ENCODE measurements at places on chromosomes 1 and 21.

DNA sequence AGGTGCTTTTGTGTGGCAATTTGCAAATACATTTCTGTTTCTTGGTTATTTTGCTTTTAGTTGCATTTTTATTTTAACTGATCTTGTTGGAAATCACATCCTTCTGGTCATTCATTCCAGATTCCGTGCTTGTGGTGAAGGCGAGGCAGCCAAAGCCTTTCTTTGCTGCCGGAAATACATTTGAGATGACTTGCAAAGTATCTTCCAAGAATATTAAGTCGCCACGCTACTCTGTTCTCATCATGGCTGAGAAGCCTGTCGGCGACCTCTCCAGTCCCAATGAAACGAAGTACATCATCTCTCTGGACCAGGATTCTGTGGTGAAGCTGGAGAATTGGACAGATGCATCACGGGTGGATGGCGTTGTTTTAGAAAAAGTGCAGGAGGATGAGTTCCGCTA is 34.8 kb upstream of the CD101 start:
- DNase-seq = no peak

- peak; percentile 75 for DNase-seq
Measured at GRCh38 chr21:43611598-43612369, 47.5 kb downstream of the HSF2BP start.

DNA sequence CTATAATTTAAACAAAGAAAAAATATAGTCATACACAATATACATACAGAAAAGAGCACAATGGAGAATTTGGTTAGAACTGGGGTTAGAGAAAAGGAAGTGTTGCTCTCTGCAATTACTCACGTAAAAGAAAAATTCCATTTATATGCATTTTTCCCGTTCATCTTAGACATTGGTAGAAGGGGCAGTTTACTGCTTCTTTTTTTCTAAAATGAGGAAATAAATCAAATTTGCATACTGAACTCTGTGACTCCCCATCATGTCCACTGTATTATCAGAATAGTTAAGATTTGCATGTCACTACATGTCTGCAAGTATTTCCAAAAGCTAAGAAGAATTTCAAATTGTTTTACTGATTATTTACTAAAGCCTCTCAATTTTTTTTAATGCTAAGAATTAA is 44.1 kb upstream of the C1orf105 start:
- DNase-seq = no peak

DNA sequence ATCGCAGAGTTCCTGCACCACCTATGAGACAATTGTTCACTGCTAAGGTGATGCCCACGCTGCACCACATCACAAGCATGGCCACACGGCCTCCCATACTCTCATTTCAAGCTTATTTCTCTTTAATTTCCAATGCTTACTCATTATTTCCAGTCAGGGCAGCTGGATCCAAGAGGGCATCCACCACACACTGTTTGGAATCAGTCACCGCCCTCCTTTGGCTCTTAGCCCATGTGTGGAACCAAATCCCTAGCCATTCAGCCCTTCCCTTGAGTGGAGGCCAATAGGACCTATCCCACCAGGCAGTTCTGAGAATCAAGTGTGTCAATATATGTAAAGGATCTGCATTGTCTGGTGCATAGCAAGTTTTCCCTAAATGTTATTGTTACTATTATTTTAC is 26.3 kb upstream of the PALMD start:
- no peak for DNase-seq

DNA sequence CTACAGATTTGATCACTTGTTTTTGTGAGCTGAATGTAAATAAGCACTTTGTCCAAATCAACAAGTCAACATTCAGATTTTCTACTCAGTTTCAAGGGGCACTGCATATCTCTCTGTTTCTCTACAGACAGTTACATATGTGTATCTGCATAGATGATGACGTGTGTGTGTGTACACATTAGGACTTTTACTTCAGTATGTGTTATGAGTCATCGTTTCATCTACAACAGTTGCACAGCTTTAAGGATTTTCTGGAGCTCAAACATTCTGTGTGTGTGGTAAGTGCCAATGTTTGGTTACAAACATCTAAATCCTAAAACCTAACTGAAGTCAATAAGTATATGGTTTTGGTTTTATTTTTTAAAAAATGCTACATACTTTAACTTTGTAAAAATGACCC is 494.5 kb upstream of the PBX1 start:
- no peak for DNase-seq

- no peak for DNase-seq
Measured at GRCh38 chr1:54442185-54442584, 36.0 kb upstream of the SSBP3 start.

DNA sequence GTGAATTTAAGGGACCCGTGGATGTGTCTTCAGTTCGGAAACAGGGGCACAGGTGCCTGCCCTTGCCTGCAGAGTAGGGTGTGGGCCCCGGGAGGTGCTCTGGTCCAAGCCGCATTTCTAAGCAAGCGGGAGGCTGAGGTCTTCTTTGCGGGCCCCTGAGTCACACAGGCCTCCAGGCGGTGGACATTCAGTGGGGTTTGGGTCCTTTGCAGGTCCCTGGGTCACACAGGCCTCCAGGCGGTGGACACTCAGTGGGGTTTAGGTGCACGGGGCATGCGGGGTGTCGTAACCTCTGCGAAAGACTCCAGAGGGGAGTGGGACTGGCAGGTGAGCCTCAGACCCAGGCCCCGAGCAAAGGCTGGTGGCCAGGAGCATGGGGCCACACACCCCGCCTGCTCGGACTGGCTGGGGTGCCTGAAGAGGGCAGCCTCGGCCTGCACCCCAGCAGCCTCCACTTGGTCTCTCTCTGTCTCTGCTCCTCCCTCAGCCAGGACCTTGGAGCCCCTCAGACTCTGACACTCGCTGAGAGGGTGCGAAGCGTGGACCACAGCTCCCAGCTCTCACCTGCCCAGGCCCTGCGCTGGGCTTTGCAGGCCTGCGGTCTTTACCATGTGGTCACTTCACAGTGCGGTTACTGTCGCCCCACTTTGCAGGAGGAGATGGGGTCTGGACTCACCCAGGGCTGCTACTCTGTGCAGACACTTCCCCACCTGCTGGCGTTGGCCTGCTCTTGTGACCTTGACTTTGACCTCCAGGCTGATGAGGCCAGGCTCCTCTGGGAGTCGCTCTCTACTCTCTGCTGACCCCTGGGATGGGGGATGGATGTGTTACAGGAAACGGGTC is 6.0 kb upstream of the AGPAT3 start:
- no peak for DNase-seq

DNA sequence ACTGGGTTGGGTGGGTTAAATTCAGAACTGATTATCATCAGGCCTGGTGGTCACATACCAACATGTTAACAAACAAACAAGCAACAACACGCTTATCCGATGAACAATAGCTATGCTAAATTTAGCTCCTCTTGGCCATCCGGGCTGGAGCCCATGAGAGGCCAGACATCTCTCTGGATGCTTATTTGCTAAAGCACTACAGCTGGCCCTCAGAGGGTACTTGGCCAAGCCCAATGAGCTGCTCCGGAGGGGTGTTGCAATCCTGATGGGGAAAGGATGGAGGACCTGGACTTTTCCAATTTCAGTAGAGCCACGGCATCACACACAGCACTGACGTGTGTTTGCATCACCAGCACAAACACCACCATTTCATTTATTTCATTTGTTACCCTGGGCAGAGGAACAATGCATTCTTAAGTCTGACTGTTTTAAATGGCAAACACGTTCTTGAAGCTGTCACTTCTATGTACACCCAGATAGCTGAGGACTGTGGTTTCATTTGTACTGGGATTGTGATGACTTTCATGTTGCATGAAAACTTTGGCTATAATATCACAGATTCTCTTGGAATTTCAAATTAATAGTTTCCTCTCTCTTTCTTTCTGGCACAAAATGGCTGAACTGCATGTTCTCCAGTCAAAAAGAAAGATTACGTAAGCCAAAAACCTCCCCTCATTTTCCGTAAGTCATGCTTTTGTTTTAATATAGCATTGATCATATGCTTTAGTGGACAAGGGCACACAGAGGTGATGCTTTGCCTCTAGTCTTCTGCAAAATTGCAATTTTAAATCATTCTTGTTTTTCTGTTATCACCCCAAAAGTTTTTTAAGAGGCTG is 359.8 kb upstream of the KAZN start:
- no peak for DNase-seq

- DNase-seq = no peak
Measured at GRCh38 chr1:61175976-61176375, 93.6 kb downstream of the NFIA start.

DNA sequence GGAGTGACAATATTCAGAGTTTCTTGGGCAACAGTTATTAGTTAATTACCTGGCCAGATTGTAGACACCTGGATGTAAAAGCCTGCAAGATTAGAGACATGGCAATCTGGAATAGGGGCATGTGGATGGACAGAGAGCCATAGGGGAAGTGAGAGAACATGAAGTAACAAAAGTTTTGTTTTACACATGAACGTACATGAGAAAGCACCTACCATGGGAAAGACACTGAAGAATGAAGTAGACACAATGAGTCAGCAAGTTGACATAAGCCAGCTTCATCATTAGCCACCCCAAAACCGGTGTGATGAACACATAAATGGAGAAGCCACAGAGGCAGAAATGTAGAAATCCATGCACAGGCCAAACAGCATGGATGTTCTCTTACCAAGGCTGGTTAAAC is 462.1 kb upstream of the C1orf87 start:
- DNase-seq = no peak

DNA sequence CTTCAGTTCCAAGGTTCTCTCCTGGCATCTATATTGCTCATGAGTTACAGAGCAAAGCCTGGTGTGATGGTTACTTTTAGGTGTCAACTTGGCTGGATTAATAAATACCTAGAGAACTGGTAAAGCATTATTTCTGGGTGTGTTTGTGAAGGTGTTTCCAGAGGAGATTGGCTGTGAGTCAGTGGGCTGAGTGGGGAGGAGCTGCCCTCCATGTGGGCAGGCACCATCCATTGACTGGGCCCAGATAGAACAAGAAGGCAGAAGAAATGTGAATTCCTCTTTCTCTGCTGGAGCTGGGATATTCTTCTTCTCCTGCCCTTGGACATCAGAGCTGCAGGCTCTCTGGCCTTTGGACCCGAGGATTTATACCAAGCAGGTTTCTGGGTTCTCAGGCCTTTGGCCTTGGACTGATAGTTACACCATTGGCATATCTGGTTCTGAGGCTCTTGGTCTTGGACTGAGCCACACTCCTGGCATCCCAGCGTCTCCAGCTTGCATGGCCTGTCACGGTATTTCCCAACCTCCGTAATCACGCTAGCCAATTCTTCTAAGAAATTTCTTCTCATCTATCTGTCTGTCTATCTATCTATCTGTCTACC is 44.5 kb downstream of the B3GALT5 start:
- no peak for DNase-seq

GRCh38 chr1:218742467-218743262 is 397.5 kb downstream of the TGFB2 start:
- DNase-seq = no peak

GRCh38 chr1:93758842-93759515 is 77.3 kb upstream of the BCAR3 start:
- DNase-seq = peak; percentile 68

GRCh38 chr1:1129381-1129821 is 13.5 kb upstream of the C1orf159 start:
- DNase-seq = no peak

- no peak for DNase-seq
Measured at GRCh38 chr1:174584071-174584470, 136.3 kb downstream of the GPR52 start.

DNA sequence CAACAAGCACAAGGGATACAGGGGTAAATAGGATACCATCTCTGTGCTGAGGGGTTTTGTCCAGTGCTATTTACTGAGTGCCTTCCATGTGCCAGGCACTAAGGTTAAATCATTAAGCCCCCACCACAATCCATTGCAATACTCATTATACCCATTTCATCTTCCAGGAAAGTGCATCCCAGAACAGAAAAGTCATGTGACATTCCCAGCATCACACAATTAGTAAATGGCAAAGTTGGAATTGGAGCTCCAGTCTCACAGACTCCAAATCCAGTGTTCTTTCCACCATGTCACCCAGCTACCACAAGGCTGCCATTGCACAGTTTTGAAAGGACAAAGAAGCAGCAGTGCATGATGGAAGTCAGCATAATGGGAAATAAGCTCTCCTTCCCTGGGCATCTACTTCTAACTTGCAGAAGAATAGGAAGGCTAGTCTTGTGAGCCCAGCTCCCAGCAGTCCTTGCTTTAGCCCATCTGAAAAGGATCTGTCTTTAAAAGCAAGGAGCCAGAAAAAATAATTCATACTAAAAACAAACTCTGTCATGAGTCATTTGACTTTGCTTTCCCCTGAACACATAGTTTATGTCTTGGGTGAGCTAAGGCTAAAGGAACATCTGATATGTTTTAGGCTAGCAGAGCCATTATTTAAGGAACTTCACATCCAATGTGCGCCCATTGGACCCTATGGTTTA is 111.4 kb upstream of the HOOK1 start:
- DNase-seq = peak; percentile 51

DNA sequence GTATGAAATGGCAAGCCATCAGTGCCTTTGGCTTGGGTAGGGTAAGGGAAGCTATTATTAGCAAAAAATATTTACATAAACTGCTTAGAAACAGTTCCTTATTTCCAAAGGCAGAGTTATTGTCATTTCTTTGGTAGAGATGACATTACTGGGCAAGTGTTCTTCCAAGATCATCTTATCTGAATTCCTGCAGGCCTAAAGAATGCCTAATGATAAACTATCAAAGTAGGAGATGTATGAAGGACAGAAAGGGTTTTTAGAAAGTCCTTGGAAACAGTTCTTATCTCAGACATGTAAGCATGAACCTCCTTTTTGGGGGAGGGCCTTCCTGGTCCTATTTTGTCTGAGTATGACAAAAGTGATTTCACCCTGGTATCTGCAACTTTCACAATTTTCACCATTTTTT is 5.1 kb upstream of the FRRS1 start:
- DNase-seq = no peak

DNA sequence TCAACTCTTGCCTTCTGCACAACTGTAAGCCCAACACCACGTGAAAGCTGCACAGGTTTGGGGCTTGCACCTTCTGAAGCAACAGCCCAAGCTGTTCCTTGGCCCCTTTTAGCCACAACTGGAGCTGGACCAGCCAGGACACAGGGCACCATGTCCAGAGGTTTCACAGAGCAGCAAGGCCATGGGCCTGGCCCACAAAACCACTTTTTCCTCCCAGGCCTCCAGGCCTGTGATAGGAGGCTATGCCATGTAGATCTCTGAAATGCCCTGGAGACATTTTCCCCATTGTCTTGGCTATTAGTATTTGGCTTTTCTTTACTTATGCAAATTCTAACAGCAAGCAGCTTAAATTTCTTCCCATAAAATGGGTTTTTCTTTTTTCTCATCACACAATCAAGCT is 126.1 kb downstream of the SLC44A5 start:
- DNase-seq = no peak

- DNase-seq = no peak
Measured at GRCh38 chr1:115867216-115867615, 26.3 kb upstream of the NHLH2 start.

DNA sequence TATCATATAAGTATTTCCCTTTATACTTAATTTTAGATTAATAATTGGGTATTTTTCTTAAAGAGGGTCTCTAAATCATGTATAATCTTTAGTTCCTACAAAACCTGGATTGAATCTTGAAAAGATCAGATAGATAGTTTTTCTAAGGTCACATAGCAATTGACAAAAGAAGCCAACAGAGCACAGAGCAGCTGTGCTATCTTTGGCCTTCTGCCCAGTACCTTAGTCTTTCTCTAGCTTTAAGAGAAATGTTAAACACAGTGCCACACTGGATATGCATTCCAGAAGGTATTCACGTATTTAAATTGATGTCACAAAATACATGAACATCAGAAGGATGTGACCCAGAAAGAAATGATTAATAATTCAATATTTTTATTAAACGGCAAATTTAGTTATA is 86.8 kb downstream of the C21orf91 start:
- no peak for DNase-seq

Data from SJSA1 (cell line).